ENCODE measurements at places on chromosomes 12 and 14.

DNA sequence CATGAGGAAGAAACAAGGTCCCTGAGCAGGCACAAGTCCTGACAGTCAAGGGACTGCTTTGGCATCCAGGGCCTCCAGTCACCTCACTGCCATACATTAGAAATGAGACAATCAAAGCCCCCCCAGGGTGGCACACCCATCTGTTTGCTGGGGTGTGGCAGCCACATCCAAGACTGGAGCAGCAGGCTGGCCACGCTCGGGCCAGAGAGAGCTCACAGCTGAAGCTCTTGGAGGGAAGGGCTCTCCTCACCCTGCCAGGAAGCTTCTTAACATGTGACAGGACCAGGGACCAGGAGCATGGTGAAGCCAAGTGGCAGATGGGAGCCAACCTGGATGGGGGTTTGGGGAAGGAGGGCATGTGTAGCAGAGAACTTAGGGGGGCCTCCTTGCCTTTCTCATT, 10.0 kb downstream of the CACNB3 start:
- DNase-seq: no peak

- no peak for DNase-seq
Measured at GRCh38 chr14:96250485-96250884, 5.5 kb upstream of the BDKRB1 start.

DNA sequence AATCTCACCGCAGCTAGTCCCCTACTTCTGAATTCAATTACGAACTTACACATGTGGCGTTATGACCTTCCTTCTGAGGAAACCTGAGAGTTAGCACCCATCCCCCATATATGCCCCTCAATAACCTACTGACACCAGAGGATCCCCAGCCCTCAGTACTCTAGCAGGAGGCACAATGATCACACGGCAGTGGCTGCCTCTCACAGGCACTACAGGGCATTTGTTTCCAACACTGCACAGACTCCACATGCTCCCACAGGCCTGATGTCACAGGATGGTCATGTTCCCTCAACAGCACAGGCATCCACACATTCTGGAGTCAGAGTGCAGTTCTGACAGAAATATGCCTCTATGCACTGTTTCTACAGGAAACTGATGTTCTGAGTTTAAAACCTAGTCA, 17.4 kb downstream of the PPP1CC start:
- DNase-seq: no peak

- DNase-seq: no peak
Measured at GRCh38 chr14:48349689-48350088, 674.3 kb upstream of the MDGA2 start.

DNA sequence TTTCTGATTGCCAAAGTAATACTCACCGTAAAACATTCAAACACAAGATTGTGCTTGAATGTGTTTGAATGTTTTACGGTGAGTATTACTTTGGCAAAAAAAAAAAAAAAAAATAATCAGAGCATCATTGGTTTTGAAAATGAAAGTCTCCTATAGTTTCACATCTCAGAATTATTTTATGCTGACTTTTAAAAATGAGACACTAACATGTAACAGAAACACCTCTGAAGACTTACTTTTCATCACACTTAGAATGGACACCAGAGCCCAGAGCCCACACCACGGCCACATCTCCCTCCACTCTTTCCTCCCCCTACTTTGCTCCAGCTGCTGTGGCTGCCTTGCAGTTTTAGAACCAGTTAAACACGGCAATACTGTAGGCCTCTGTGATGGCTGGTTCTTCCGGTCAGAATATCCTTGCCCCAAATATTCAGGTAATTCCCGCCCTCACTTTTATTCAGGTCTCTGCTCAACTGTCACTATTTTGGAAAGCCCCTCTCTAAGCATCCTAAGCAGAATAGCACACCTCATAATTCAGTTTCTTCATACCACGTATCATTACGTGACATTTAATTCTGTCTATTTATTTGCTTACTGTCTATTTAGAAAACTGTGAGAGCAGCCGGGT, 138.9 kb upstream of the MAX start:
- DNase-seq: no peak

DNA sequence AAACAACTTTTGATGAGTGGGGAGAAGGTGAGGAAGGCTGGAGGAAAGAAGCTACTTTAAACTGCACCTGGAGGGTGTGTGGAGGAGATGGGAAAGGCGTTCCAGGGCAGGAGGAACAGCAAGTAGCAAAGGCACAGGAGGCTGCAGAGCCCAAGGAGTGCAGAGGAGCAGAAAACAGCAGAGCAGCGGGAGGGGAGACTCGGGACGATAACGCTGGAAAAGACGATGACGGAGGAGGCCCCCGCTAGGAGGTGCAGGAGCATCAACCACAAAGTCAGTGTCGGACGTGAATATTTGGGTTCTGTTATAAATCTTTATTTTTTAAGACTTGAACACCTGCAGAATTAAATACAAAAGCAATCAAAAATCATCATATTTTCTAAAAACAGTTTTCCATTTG, 44.9 kb downstream of the LGMN start:
- DNase-seq: no peak

- no peak for DNase-seq
Measured at GRCh38 chr12:47346251-47347019, 266.7 kb upstream of the AMIGO2 start.

- DNase-seq: no peak
Measured at GRCh38 chr14:93146119-93146518, 30.4 kb upstream of the ITPK1 start.

GRCh38 chr14:95250140-95250769, 69.5 kb downstream of the CLMN start:
- DNase-seq: no peak

DNA sequence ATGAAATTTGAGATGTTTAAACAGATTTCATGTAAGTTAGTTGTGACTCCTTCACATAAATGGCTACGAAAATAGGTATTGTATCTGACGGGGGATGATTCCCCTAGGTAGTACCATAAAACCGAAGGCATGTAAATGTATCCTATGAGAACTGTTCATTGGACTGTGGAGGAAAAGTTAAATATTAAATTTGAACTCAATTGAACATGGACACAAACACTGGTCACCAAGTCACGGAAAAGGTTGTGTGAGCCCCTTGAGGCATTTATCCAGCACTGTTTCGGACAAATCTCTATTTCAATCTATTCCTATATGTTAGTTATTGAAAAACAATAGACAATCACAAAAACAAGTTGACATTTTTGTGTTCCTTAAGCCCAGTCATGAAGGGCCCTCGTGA, 1014.3 kb upstream of the NOVA1 start:
- DNase-seq: no peak

DNA sequence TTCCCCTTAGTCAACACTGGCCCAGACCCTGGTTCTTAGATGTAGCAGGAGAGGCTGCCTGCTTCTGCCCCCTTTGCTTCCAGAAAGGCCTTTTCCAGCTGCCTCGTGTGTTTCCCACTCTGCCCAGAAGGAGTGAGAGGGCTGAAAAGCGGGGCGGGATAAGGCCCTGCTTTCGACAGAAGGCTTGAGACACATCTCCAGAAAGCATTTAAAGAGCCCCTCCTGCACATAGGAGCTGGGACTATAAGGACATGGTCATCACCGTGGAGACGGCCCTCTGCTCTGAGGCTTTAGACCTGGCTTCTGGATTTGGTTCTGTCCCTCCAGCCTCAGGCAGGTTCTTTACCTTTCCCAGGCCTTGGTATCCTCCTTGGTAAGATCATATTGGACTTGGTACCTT, 11.9 kb downstream of the CALM1 start:
- DNase-seq: no peak

DNA sequence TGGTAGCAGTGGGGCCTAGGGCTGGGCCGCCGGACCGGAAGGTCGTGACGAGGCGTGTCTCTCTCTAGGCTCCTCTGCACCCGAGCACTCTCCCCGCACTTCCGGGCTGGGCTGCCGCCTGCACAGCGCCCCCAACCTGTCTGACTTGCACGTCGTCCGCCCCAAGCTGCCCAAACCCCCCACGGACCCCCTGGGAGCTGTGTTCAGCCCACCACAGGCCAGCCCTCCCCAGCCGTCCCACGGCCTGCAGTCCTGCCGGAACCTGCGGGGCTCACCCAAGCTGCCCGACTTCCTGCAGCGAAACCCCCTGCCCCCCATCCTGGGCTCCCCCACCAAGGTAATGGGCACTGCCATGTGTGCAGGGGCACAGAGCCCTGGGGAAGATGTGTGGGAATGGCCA, 13.3 kb upstream of the PUS1 start:
- DNase-seq: no peak

- no peak for DNase-seq
Measured at GRCh38 chr12:131315601-131316000, 361.9 kb downstream of the ADGRD1 start.

DNA sequence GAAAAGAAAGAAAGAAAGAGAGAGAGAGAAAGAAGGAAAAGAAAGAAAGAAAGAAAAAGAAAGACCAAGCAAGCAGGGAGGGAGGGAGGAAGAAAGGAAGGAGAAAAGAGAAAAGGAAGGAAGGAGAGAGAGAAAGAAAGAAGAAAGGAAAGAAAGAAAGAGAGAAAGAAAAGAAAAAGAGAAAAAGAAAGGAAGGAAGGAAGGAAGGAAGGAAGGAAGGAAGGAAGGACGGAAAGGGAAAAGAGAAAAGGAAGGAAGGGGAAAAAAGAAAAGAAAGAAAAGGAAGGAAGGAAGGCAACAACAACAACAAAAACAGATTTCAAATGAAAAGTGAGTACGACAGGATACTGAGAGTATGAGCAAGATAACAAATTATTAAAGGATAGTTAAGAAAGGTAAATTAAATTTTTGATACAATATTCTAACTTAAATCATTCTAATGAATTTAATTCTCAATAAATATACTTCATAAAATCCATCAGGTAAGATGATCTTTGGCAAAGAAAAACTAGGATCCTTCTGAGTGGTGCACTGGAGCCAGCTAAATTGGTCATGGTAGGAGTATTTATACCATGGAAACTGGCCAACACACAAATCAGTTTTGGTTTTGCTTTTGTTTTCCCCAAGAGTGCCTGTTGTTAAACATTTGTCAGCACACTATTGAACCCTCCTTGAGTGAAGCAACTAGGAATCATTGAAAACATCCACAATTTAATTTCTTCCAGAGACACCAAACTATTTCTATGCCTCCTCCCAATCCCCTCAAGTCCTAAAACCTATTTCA, 56.1 kb upstream of the DYRK2 start:
- no peak for DNase-seq

GRCh38 chr12:51383269-51383905, 7.8 kb downstream of the GALNT6 start:
- no peak for DNase-seq

DNA sequence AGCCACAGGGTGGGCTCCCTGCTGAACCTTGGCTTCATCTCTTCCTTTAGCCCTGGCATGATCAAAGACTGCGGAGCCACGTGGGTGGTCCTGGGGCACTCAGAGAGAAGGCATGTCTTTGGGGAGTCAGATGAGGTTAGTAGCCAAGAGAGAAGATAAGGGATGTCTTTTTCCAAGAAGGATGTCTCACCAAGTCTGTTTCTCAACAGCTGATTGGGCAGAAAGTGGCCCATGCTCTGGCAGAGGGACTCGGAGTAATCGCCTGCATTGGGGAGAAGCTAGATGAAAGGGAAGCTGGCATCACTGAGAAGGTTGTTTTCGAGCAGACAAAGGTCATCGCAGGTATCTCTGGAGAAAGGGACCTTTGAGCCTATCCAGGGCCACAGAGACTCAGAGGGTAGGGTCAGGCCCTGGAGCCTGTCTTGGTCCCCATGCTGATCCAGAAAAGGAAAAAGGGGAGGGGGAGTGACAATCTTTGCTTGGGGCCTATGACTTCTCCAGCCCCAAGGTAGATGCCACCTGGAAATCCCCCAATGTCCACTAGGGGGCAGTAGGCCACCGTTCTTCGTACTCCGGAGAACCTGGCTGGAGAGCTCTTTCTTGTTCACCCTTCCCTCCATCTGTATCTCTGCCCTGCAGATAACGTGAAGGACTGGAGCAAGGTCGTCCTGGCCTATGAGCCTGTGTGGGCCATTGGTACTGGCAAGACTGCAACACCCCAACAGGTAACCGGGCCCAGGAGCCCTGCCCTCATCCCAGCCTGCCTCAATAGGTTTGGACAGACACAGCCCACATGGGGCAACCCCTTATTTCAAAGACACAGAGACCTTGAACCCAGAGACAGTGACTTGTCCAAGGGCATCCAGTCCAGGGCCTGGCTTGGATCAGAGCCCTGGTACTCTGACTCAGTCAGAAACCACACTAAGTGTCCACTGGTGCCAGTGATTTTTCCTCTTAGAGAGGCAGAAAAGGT, 2.0 kb downstream of the TPI1 start:
- peak; percentile 63 for DNase-seq

- DNase-seq: no peak
Measured at GRCh38 chr14:96194657-96195431, 9.8 kb upstream of the BDKRB2 start.

GRCh38 chr12:12265571-12266388, 1.1 kb downstream of the LRP6 start:
- no peak for DNase-seq

DNA sequence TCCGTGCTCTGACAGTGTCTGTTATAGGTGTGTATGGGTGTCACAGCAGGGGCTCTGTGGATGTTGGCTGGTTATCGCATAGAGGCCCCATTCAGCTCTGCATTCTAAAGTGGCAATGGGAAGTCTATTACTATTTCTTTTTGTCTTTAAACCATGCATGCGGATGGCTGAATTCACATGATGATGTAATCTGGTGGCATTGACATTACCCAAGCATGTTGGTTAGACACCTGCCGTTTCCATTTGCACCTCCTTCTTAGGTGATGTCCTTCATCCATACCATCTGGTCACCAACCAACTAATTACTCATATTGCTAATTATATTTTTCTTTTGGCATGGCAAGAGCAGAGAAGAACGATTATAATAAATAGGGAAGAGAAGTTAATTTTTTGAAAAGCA, 270.8 kb upstream of the RGS6 start:
- DNase-seq: no peak

Data from putamen (tissue), 1 donor.